ENCODE measurements at places on chromosomes 12 and 14.

- no peak for DNase-seq
Observed at GRCh38 chr12:19177754-19178153, 48.2 kb downstream of the PLEKHA5 start.

DNA sequence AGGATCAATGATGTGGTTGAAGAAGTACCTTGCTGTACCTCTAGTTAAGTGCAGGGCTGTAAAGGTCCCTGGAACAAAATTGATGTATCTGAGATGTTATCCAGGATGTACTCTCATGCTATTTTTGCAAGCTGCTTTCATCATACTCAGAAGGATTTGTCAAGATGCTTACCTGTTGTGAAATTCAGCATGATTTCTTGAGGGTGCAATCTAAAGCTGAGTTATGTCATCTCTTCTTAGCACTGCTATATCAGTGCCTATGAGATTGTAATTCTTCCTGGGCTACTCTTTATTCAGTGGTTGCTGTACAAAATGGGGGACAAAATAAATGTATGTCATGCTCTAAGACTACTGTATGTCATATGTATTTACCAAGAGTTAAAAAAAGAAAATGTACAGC lies 340.7 kb upstream of the LMO3 start:
- DNase-seq, result no peak

GRCh38 chr14:24634158-24634557 lies at the start of gene GZMB:
TSS of gene GZMB (minus strand) at chr14:24634190. CDS start at chr14:24634160, 30 bp downstream.
- DNase-seq, result no peak

DNA sequence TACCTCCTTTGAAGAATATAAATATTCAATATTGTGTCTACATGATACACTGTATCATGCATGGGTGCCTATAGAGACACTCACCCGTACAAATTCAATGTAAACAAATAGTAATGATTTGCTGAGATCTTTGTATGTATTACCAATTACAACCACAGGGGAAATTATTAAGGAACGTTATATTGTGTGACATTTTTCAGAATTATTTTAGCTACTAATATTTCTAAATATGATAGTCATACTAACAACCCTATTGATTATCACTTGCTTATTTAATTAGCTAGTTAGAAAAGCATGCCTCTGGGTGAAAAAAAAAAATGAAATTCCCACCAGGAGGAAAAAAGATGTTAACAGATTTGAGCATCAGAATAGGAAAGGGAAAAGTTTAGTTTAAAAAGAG lies 2.1 kb downstream of the SOX5 start:
- no peak for DNase-seq

- no peak for DNase-seq
Observed at GRCh38 chr12:124194264-124194892, 100.5 kb upstream of the RFLNA start.

DNA sequence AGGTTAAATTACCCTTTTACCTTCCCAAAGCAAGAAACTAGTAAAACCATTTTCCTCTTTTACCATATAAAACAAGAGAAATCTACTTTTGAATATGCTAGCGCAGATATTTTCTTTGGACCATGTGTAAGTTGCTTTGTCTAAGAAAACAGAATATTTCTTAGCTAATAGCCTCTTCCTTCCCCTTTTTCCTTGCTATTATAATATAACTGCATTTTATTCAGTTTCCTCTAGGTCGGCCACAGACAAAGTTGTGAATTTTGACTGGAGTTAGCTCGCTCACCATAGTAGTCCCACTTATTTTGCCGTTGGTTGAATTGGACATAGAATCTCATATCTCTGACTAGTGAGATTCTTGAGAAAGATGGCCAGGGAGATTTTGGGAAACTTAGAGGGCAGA lies 115.6 kb downstream of the PLEKHA5 start:
- DNase-seq, result no peak

DNA sequence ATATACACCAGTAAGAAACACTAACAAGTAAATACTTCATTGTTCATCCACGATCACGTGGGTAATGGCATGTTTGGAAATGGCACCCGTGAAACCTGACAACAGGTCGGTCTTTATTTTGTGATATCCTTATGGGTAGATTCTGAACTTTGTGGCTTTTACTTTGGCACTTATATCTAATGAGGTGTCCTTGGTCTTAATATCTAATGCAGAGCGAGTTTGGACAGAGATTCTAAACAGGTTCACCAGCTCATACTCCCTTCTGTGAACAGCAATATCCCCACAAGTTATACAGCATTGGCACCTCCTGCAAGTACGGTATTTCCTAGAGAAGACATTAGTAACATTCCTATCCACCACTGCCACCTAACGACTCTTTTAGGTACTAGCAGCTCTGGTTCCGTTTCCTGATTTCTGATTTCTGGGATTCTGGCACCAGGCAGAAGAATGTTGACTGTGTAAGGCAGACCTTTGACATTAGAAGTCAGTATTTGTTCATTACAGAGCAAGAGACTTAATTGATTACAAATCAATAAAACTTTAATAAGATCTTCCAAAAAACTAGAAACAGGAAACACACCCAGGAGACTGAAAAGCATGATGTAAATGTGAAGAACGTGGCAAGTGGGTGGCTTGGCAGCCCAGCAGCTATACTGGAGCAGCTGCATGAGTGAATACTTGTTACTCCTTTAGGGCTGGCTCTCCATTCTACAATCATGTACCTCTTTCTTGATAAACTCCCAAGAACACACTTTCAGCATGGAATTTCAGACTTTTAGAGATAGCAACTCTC lies 2.5 kb downstream of the ANG start:
- no peak for DNase-seq

GRCh38 chr12:51593539-51593938 lies 2.5 kb downstream of the SCN8A start:
- no peak for DNase-seq

DNA sequence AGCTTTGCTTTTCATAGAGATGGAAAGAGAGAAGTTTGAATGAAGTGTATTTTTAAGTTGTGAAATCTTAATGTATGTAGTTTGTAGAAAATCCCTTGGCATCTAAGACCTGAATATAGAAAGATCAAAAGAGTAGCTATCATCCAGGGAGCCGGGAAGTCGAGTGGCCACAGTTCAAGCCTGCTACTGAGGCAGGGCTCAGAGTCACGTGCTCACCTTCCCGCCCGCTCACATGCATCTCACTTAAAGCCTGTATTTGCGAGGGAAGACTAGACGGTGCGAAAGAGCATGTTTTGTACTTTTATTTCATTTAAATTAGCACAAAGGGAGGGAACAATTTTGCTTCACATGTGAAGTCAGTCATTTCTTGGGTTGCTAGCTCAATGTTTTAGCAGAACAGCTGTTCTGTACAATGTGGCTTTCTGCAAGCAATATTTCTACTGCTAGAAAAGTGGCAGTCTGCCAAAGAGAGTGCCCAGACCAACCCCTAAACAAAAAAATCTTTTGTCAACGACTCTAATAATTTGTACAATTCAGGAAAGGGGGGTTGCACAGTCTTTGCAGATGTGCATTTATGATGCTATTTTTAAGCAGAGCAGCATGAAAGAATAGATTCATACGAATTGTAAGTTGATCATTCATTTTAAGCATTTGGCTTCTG lies 290.7 kb downstream of the NPAS3 start:
- no peak for DNase-seq
